ENCODE measurements at places on chromosomes 3 and 15. TPM values are rescaled to one million over a fixed set of nuclear protein-coding genes. Genes with fewer than 3 reads are reported as not detected.

Gene MCTP2
- 52.3 TPM for polyA plus RNA-seq

Gene ARNT2
- 53.3 TPM for polyA plus RNA-seq

Gene MNS1
- polyA plus RNA-seq = 11.6 TPM

Gene GOLGA8S
- 1.4 TPM for polyA plus RNA-seq

Gene CAMK2N2
- 0.20 TPM for polyA plus RNA-seq

Gene CLRN1
- polyA plus RNA-seq = not detected

Gene CHRD
- polyA plus RNA-seq = 15.6 TPM

Gene KPNA4
- 87.0 TPM for polyA plus RNA-seq

Gene SERINC4
- not detected for polyA plus RNA-seq

Gene VEPH1
- 53.9 TPM for polyA plus RNA-seq

Gene RETNLB
- polyA plus RNA-seq = not detected

Gene ARRDC4
- polyA plus RNA-seq = 25.9 TPM

Gene TRMT10C
- polyA plus RNA-seq = 45.5 TPM

Gene HAPLN3
- polyA plus RNA-seq = 2.2 TPM

Gene GCSAM
- 1.8 TPM for polyA plus RNA-seq

Gene SLC2A2
- polyA plus RNA-seq = 8.6 TPM

Gene ANKRD34C
- 0.04 TPM for polyA plus RNA-seq

Gene PLA2G4F
- polyA plus RNA-seq = 27.9 TPM

Gene FBLN2
- polyA plus RNA-seq = 97.3 TPM

Gene SLC6A1
- polyA plus RNA-seq = 1.3 TPM
